ENCODE measurements at places on chromosomes 7 and 10. TPM values are rescaled to one million over a fixed set of nuclear protein-coding genes. Genes with fewer than 3 reads are reported as not detected.

Gene SPACDR
- total RNA-seq, result 0.36 TPM

Gene UNCX
- not detected for total RNA-seq

- H3K4me3 ChIP-seq, result no peak overlapping the region
- H3K36me3 ChIP-seq, result no peaks in the 10 kb centered on the region
Measured at GRCh38 chr10:57694956-57695608, 572.6 kb downstream of the IPMK start.

GRCh38 chr7:45623740-45624391 is 49.7 kb downstream of the ADCY1 start:
- peaks cover 4% of the 10 kb centered on the region for H3K27me3 ChIP-seq
- no peaks in the 10 kb centered on the region for H3K36me3 ChIP-seq
- no peak overlapping the region for H3K4me3 ChIP-seq
- H3K4me1 ChIP-seq, result no peaks in the 10 kb centered on the region
- no peak overlapping the region for H3K27ac ChIP-seq
- no peak for DNase-seq
